ENCODE measurements at places on chromosomes 5 and 9. TPM values are rescaled to one million over a fixed set of nuclear protein-coding genes. Genes with fewer than 3 reads are reported as not detected.
A peak's percentile ranks its signal among the peaks of the same experiment; 100 is the strongest.

DNA sequence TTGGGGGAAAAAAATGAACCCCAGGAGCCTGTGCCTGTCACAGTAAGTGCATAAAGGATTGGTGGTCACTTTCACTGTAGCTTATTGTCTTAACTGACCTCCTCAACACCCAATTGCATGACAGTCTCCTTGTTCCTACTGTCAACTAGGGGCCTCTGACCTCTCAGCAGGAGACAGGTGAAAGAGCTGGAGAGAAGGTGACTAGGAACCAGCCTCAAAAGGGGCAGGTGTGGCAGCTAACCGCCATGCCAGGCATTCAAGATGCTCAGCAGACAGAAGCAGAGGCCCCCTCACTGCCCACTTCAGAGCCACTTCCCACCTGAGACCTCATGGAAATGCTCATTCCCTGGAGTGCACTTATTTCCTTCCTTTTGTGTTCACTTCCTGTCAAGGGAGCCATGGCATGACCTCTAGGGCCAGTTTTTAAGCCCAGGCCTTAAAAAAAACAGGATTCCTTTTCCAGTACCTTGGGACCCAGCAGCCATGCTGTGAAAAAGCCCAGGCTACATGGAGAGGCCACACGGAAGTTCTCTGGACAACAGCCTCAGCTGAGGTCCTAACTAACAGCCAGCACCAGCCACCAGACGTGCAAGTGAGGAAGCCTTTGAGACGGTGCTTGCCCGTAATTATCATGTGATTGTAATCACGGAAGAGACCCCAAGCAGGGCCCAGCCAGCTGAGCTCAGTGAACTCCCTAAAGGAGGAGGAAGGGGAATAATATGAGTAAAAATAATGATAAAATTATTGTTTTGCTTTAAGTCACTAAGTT, 74.9 kb downstream of the NSUN2 start:
- DNase-seq: no peak

DNA sequence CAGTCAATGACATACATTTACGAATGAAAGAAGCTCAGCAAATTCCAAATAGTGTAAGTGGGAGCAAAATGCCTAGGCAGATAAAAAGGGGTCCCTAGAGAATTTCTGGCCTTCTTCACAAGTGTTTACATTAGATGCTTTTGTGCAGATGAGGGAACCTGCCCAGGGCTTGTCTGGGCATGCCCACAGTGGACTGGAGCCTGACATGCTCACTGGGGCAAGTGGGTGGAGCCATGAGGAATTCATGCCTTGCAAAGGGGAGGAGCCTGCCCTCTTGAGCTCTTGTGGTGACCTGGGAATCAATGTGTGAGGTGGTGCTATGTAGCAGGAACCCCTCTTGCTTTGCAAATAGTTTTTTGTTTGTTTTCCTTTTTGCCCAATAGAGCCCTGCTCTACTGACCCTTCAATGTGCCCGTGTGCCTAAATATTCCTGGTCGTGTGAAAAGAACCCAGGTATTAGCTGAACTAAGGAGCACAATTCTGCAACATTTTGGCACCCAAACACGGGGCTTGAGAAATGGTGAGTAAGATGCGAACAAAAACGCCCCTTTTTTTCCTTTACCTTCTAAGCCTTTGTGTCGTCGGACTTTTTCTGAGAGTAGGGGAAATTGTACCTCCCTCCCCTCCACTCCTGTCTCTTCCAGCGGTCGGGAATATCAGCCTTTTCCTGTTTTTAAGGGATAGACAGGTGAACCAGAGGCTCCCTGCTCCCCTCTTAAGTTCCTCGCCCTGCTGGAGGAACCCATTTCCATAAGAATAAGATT, 433.8 kb upstream of the CDH9 start:
- DNase-seq: peak; percentile 91

DNA sequence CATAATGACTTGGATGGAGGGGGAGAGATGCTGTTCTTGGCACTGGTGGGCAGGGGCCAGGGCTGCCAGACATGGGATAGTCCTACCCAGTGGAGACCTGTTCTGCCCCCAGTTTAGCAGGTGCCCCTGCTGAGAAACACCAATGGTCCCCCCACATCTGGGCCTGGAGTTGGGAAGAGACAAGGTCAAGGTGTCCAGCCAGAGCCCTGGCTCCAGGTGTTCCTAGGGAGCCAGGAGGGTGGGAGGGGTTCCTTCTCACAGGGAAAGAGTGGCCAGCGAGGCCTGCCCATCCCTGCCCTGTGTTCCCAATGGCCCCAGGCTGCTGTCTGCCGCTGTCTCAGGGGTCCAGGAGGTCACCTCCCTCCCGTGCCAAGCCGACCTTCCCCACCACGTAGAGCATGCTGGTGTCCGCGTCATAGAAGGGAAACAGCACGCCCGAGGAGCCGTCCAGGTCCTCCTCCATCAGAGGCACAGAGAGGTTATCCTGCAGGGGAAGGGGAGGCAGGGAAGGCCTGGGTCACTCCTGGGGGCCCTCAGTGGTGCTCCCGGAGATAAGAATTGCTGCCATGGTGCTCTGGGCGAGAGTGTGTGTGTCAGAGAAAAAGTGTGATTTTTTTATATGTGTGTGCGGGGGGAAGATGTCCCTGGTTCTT, 11.7 kb upstream of the TRIM14 start:
- no peak for DNase-seq

GRCh38 chr5:122849771-122850170, 4.4 kb downstream of the SNX24 start:
- no peak for DNase-seq

DNA sequence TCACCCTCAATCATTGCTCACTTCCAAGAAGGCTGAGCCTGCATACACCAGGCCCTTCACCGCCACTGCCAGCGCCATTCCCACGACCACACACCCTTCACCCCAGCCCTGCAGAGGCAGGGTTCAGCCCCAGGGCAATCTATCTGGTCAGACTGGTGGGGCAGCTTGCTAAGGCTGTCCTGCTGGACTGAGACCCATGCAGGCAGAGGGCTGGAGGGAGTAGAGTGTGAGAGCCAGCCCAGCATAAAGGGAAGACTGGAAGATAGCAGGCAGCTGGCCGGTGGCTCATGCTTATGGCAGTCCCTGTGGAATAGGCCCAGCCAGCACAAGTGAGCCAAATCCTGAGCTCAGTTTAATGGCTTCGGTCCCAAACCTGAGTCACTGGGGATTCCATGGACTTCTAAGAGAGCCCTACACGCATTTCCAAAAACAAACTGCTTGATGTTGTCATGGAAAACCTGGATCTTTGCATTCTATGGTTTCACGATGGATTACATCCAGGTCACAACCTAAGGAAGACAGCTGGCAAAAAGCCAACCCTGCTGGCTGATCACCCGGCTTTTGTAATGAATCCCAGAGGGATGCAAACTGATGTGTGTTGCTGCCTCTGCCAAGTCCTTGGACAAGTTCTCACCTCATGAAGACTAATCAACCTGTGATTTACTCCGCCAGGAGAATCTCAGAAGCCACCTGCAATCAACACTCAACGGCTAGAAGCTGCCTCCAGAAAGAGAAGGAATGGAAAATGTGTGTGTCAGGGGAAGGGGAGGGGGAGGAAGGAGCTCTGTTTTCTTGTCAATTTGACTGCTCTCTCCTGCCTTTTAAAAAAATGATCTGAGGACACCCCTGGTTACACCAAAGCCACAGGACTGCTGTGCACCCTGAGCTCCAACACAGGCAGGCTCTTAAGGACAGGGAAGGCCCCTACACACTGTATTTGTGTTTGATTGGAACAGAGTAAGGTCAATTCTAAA, 143.6 kb downstream of the LHFPL2 start:
- no peak for DNase-seq

GRCh38 chr5:154403776-154404387, 41.9 kb upstream of the SAP30L start:
- peak; percentile 44 for DNase-seq

DNA sequence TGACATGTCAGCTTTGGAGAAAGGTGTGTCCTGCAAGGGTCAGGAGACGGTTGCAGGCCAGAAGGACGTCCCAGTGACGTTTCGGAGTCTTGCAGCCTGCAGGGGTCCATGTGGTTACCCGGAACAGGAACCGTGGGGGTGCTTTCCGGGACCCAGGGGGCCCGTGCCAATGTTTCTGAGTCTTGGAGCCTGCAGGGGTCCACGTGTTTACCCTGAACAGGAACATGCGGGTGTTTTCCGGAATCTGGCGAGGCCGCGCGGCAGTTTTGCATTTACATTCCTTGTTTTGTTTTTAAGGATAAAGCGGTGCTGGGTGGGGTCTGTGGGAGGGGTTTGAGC, 30.6 kb downstream of the NKD2 start:
- no peak for DNase-seq

DNA sequence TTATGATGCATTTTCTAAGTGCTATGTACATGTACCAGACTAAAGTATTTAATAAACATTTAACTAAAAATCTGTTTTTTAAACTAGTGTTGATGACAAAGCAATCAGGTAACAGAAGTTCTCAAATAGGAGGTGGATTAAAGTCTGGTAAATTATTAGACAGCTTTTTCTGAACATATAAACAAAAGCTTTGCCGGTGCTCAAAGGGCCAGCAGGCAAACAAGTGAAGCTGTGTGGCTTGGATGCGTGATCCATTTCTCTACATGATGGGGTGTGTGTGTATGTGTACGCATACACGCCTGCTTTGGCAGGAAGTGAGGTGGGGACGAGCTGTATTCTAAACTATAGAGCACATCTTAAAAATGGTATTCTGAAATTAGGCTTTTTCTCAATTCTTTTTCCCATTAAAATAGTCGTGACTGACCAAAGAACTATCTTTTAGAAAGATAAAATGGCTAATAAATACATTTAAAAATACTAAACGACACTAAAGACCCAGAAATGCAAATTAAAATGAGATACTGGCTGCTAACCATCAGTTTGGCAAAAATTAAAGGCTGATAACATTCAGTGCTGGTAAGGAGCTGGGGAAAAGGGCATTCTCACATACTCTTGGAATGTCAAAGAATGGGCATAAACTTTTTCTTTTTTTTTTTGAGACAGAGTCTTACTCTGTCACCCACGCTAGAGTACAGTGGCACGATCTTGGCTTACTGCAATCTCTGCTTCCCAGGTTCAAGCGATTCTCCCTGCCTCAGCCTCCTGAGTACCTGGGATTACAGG, 174.0 kb downstream of the MAPKAP1 start:
- DNase-seq: no peak

- DNase-seq: no peak
Measured at GRCh38 chr5:154648706-154649105, 106.5 kb upstream of the LARP1 start.

DNA sequence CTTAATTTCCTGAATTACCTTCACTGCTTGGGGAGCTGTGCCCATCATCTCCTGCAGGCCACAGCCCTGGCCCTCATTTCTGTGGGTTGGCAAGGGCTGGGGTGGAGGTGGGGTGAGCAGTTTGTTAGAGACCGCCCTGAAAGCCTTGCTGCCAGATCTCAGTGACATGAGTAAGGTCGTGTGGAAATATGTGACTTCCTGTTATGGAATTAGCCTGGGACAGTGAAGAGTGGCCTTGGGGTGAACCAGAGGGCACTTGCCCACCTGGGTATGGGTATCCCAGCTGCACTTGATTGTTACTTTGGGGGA, 2.5 kb upstream of the HNRNPAB start:
- no peak for DNase-seq

DNA sequence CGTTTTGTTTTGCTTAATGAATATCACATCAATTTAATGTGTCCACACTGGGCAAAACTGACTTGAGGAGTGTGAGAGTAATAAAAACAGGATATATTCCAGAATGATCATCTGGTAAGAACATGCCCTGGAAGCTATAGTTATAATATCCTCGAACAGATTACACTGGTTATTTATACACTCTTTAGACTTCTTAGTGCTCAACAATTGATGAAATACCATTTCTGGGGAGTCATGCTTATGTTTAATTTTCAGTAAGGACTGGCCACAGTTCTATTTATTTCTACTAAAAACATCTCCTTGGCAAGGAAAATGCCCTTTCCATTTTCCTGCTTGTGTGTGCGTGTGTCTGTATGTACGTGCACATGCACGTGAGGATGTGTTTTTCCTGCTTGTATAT, 205.0 kb downstream of the TRIO start:
- DNase-seq: no peak

DNA sequence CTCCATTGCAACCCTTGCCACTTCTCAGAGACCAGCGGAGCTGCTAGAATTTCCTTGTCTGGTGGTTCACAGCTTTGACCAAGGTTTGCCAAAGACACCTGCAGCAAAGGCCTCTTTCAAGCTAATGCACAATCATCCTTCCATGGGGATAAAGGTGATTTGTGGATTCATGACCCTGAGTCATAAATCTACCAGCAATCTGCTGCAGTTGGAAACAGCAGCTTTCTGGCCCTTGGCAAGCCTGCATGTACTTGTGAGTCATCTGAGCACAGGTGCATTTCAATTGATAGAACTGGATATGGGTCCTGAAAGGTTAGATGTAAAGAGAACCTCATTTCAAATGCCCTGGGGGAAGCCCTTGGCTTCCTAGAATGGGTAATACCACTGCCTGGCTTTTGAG, 21.6 kb upstream of the TCF7 start:
- no peak for DNase-seq

DNA sequence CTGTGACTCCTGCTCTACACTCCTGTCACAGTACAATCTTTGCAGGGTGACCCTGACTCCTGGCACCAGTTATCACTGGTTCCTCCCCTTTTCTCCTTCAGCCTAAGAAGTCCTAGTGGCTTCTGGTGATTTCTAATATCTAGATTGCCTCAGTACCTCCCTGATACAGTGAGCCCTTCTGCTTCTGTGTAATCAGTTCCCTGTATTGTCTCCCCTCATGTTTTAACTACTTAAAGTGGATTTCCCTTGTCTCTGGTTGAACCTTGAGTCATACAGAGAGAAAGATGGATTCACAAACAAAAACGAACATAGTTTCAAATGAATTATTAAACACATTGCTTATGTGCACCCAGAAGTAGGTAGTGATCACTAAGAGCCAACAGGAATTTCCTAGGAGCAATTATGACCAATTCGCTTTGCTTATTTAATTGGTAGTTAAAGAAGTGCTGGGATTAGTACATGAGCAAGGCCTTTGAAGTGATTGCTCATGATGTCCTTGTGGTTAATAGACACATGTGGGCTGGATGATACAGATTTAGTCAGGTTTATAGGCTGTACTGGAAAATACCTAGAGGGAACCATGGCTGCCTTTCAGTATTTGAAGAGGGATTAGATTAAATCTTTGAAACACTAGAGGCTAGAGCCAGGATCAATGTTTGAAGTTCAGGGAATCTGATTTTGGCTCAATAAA, 145.8 kb upstream of the MEF2C start:
- no peak for DNase-seq

DNA sequence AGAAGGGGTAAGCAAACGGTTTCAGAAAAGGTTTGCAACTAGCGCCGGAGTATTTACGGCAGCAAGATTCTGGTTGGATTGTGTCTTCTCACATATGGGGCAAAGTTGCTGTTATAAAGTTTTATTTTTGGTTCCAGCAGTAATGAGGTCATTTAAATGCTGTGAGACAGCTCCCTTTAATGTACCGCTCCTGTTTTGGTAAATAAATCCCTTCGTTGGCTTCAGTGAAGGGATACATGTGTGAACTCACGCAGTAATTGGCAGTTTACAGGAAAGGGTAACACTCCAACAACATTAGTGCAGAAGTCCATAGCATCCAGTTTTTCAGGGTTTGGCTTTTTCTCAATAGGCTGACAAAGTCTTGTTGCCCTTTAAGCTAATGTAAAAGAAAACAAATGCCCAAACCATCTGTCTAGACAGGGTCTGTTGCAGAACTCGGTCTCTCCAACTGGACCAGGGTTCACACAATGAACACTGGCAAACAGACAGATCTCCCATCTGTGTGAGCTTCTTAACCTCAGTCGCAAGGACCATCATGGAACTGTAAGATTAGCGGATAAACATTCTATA, 184.0 kb downstream of the GOLPH3 start:
- DNase-seq: no peak

GRCh38 chr5:26121338-26121737, 917.0 kb downstream of the CDH9 start:
- peak; percentile 49 for DNase-seq

GRCh38 chr5:95809414-95809960, 13.0 kb downstream of the GLRX start:
- DNase-seq: no peak

The NRARP gene
- 20.7 TPM for total RNA-seq

The PRUNE2 gene
- total RNA-seq: 18.4 TPM

The SLC25A2 gene
- 0.22 TPM for total RNA-seq
